ENCODE measurements at places on chromosomes 4 and X. TPM values are rescaled to one million over a fixed set of nuclear protein-coding genes. Genes with fewer than 3 reads are reported as not detected.

Gene NEIL3
- 10.2 TPM for total RNA-seq

Gene SSX2B
- total RNA-seq, result not detected

Gene AMBN
- total RNA-seq, result not detected

Gene MAGEB10
- total RNA-seq, result not detected

Gene GPC3
- not detected for total RNA-seq

- no peaks in the 10 kb centered on the region for H3K27me3 ChIP-seq
- no peaks in the 10 kb centered on the region for H3K4me1 ChIP-seq
- no peak overlapping the region for H3K4me3 ChIP-seq
- no peak overlapping the region for H3K27ac ChIP-seq
Measured at GRCh38 chrX:7269991-7270390, 122.0 kb upstream of the PUDP start.

- no peak overlapping the region for H3K4me3 ChIP-seq
- no peak for DNase-seq
- H3K36me3 ChIP-seq, result no peaks in the 10 kb centered on the region
- no peak overlapping the region for H3K27ac ChIP-seq
- H3K27me3 ChIP-seq, result no peaks in the 10 kb centered on the region
Measured at GRCh38 chr4:1767770-1768366, 25.2 kb upstream of the FGFR3 start.

GRCh38 chr4:154014407-154015321 is 225.8 kb upstream of the SFRP2 start:
- peaks cover 24% of the 10 kb centered on the region for H3K27me3 ChIP-seq
- no peak overlapping the region for H3K4me3 ChIP-seq
- H3K36me3 ChIP-seq, result no peaks in the 10 kb centered on the region
- H3K27ac ChIP-seq, result no peak overlapping the region
- no peak for DNase-seq
- no peaks in the 10 kb centered on the region for H3K4me1 ChIP-seq

- H3K4me1 ChIP-seq, result no peaks in the 10 kb centered on the region
- peaks cover 9% of the 10 kb centered on the region for H3K27me3 ChIP-seq
- H3K4me3 ChIP-seq, result no peak overlapping the region
- H3K36me3 ChIP-seq, result no peaks in the 10 kb centered on the region
- no peak overlapping the region for H3K27ac ChIP-seq
Measured at GRCh38 chrX:47697181-47697580, 38.2 kb upstream of the UXT start.

DNA sequence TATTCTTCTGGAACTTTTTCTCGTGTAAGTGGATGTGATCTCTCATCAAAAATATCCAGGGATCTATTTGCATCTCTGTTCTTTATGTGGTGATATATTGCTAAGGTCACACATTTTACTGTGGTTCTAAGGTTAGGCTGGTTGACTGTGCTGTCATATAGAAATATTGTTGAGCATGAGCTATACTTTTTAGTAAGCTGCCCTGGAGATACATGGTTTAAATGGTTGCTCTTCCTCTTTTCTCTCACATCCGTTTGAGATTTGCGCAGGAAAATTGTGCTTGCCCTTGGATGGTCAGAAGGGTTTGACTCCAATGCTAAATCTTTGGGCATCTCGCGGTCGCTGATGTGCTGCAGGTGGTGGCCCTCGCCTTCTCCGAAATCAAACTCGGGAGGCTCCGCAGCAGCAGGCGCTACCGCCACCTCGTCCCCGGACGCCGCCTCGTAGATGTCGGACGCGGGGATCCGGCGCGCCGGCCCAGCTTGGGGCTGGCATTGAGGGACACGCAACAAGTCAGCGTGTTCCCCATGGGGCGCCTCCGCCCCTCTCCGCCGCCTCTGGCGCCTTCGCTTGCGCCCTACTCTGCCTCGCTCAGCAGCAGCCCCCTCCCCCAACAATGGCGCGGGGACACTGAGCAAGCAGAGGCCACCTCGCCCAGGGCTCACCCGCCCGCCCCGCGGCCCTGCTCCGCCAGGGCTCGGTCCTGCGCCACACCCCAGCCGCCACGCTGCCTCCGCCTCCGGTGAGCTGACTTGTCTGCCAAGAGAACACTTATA is 154.5 kb downstream of the MSN start:
- peaks cover 16% of the 10 kb centered on the region for H3K27me3 ChIP-seq
- no peaks in the 10 kb centered on the region for H3K36me3 ChIP-seq
- H3K4me3 ChIP-seq, result no peak overlapping the region
- DNase-seq, result no peak
- H3K4me1 ChIP-seq, result no peaks in the 10 kb centered on the region
- no peak overlapping the region for H3K27ac ChIP-seq

DNA sequence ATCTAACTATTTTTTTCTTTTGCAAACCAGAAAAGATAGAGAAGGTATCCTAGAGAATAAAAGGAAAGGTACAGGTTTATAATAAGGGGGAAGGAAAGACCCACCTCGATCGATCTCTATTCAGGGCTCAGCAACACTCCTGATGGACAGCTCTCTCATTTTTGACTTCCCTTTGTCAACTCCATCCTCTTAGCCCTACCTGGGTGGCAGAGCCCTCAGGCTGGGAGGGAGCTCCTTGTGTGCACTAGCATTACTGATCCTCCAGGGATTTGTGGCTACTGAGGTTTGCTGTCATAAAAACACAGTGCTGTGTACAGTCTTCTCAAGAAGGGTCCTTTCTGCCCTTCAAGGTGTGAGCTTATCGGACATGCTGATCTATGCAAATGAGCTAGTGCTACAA is 111.0 kb downstream of the MID1 start:
- no peak overlapping the region for H3K4me3 ChIP-seq
- H3K36me3 ChIP-seq, result no peaks in the 10 kb centered on the region

DNA sequence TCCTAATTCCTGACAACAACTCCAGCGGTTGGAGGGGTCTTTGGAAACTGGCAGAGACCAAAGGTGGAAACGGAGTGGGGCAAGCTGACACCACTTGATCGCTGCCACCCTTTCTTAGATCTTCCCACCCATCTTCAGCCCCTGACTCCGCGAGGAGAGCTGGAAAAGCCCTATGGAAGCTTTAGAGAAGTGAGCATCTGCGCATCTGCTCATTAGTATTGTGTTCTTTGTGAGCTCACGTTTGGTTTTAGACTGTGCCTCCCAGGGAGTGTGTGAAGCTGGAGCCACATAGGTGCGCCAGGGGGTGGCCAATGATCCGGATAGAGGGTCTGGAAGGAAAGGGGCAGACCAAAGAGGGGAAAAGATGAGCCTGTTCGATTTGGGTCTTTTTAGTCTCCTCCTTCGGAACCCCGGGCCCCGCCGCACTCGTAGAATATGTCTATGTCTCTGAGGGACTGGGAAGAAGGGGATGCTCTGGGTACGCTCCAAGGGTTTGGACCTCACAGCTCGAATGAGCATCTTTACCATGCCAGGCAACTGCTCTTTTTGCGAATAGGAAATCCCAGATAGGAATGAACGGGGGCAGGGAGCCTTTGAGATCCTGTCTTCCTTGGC is 578 bp upstream of the DKK2 start:
- no peaks in the 10 kb centered on the region for H3K4me1 ChIP-seq
- no peaks in the 10 kb centered on the region for H3K36me3 ChIP-seq
- H3K4me3 ChIP-seq, result no peak overlapping the region

DNA sequence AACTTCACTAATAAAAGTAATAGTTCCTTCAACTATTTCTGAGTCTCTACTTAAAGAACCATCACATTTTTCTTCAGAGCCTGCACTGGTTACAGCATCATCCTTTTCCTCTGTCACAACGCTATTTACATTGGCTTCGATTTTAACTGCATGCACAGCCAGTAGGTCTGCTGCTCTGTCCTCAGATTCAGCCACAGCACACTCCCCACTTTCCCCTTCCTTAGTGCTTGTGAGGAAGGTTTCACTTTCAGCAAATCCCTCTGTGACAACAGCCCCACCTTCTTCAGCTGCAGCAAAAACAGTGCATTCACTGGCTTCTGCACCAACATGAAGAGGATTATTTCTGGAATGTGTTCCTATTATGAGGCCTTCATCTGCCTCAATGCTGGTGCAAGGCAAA is 25.7 kb downstream of the BOD1L1 start:
- H3K36me3 ChIP-seq, result peaks cover 32% of the 10 kb centered on the region
- H3K4me3 ChIP-seq, result no peak overlapping the region
- no peak for DNase-seq
- peaks cover 10% of the 10 kb centered on the region for H3K4me1 ChIP-seq

GRCh38 chrX:117919755-117920154 is 196.9 kb downstream of the KLHL13 start:
- H3K27me3 ChIP-seq, result no peaks in the 10 kb centered on the region
- no peak overlapping the region for H3K27ac ChIP-seq
- no peak for DNase-seq
- no peaks in the 10 kb centered on the region for H3K4me1 ChIP-seq
- no peak overlapping the region for H3K4me3 ChIP-seq

Measured in PC-3 (cell line).